T-helper 1 cell (primary cell): ENCODE measurements at places on chromosomes 13 and 19.

DNA sequence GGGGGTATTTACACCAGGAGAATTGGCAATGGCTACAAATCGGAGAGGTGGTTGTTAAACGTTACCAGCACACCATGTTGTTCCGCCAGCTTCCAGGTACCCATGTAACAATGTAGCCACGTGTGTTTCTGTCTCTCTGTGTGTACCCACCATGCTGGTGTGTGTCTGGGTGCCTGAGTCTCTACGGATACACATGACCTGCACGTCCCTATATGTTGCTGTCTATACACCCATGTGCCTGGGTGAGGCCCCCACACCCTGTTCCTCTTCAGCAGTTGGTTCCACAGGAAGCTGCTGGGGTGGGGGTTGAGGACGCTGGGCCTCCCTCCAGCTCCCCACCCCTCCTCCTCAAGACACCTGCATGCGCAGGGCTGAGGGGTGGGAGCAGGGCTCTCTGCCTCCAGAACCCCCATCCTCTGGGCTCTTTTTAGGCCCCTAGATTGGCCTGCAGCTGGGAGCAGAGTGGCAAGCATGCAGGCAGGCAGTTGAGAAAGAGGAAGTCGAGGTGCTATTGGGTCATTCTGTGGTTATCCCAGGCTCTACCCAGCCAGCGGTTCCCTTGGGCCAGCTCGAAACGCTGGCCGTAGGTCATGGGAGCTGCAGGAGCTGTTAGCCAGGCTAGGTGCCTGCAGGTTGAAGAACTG lies at the start of gene ARHGEF18:
ARHGEF18 (plus strand) TSS at position 351 of the 644 bp plus-strand sequence. CDS start 13,954 bp downstream, outside the sequence.
- peak; percentile 63 for DNase-seq

GRCh38 chr13:107562203-107562602 lies 653.1 kb downstream of the LIG4 start:
- DNase-seq: no peak

GRCh38 chr19:47419789-47420188 lies 462 bp upstream of the MEIS3 start:
- DNase-seq: no peak

- no peak for DNase-seq
Measured at GRCh38 chr13:92719868-92720267, 506.7 kb upstream of the GPC6 start.

DNA sequence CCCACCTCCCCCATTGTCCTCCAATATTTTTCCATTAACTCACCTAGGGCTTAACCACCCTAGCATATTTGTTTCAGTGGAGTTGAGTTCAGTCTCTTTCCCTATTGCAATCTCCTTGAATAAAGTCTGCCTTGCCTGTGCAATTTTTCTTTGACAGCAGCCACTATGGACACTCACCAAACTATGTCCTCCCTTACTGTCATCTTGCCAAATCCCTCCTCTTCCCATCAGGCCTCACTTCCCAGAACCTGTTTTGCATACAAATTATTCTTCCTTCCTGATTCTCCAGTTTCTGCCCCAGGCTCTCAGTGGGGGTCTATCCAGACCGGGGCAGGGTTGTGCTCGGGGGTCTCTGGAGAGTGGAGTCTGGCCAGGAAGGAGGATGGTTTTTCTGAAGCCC lies 2.2 kb upstream of the LYPD5 start:
- DNase-seq: no peak

GRCh38 chr19:19115954-19116353 lies 22.3 kb downstream of the TMEM161A start:
- peak; percentile 42 for DNase-seq

DNA sequence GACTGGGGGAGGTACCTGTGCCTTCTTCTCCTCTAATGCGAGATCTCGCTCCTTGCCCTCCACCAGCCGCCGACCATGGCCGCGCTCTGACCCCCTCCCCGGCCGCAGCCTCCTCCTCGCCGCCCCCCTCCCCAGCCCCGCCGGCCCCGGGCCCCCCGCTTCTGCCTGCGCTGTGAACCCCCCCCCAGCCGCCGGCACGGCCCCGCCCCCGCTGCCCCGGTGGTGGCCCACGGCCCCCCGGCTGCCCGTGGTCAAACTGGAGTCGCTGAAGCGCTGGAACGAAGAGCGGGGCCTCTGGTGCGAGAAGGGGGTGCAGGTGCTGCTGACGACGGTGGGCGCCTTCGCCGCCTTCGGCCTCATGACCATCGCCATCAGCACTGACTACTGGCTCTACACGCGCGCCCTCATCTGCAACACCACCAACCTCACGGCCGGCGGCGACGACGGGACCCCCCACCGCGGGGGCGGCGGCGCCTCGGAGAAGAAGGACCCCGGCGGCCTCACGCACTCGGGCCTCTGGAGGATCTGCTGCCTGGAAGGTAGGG lies at the start of gene CACNG8:
CACNG8 (plus strand) TSS at position 51 of the 545 bp plus-strand sequence.
- no peak for DNase-seq

GRCh38 chr13:108638901-108639300 lies 9.5 kb downstream of the MYO16 start:
- no peak for DNase-seq

DNA sequence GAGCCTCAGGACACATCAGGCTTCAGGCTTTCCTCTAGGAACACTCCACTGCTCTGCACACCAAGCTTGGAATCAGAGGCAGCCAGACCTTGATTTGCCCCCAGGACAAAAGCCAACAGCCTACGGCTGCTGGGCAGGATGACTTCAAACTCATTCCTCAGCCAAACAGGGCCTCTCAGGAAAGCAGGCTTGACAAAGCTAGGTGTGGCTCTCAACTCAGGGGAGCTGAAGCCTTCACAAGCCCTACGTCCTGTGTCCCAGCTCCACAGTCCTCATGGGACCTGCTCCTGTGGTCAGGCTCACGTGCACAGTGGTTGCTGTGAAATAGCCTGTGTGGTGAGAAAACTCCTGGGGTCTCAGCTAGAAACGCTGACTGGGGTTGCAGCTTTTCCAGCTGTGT lies 398.9 kb upstream of the ZNF507 start:
- DNase-seq: no peak

GRCh38 chr13:21055016-21055415 lies 6.4 kb downstream of the LATS2 start:
- no peak for DNase-seq

DNA sequence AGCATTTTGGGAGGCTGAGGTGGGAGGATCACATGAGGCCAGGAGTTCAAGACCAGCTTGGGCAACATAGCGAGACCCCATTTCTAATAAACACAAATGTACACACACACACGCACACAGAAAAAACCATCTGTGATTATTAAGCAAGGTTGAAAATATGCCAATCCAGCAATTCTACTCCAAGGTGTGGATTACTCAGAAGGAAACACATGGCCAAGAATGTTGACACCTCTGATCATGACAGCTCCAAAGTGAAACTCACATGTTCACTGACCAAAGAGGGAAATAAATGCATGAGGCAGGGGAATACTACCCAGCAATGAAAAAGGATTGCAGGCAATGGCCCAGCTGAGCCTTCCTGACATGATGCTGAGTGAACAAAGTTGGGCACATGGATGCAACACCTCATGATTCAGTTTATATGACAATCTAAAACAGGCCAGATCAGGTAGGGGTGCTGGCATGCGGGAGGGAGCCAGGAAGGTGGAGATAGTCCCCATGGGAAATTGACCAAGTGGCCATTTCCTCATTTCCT lies 4.4 kb downstream of the DOCK6 start:
- no peak for DNase-seq

GRCh38 chr13:21297447-21297846 lies 121.0 kb downstream of the MRPL57 start:
- no peak for DNase-seq

DNA sequence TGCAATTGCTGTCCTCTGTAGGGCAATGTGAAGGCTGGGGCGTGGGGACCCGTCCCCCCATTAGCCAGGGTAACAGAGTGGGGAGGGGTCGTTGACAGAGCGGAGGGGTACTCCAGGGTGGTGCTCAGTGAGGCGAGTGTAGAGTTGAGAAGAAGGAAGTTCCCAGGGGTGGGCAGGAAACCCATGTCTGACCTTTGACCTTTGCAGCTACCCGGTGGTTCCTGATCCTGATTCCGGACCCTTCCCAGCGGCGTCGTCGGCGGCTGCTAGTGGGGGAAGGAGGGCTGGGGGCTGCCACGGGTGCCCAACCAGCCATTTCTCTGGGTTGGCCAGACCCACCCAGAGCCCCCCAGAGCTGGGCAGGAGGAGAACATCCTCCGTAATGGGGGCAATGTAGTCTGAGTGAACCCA lies 2.1 kb upstream of the PLVAP start:
- no peak for DNase-seq

DNA sequence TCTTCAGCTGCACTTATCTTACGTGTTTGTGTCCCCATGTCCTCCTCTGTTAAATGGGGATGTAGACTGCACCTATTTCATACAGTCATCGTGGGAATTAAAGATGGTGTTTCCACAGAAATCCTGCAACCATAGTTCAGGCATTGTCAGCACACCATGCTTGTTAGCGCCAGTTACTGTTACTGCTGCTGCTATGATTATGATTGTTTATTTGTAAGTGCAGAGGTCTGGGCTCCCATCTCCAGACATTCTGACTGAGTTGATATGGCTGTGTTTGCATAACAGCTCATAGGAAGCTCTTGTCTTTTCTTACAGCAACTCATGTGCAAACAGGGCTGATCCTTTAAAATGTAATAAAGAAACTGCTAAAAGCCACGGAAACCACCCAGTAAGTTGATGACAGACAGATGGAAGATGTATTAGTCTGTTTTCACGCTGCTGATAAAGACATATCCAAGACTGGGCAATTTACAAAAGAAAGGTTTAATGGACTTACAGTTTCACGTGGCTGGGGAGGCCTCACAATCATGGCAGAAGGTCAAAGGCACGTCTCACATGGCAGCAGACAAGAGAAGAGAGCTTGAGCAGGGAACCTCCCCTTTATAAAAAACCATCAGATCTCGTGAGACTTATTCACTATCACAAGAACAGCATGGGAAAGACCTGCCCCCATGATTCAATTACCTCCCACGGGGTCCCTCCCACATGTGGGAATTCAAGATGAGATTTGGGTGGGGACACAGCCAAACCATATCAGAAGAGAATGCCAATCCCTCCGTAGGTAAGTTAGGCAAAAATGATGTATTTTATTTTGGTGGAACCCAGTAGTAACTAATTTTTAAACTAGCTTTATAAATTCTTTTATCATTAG lies 1.6 kb downstream of the ZSCAN5A start:
- no peak for DNase-seq

DNA sequence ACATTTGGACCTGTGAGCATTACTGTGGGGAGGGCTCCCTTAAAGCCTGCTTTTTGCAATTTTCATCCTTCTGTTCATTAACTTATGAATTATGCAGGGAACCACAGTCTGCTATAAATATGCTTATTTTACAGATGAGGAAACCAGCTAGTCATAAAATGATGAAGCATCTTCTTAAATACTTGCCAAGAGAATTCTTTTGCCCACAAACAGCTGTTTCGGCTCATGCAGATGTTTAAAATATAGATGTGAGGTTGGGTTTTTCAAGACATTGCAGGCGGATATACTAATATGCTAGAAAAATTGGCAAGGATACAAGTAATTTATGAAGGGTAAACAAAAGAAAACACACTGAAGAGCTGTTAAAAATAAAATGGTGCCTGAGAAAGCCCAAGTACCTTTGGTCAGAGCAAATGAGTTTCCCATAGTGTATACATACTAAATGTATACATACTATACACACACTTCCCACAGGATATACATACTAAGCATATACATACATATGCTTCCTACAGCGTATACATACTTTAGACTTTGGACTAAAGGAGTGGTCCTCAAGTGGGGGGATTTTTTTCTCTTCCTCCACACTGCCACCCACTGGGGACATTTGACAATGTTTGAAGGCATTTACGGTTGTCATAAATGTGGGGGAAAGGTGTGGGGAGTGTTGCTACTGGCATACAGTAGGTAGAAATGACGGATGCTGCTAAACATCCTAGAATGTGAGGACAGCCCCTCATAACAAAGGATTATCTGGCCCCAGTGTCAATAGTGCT lies 164.9 kb upstream of the CSNK1A1L start:
- no peak for DNase-seq

- no peak for DNase-seq
Measured at GRCh38 chr13:99227909-99228688, 27.4 kb downstream of the UBAC2 start.
